AG09319 (cell line): ENCODE measurements at places on chromosomes 6 and 20.
A peak's percentile ranks its signal among the peaks of the same experiment; 100 is the strongest.

- DNase-seq = no peak
Observed at GRCh38 chr6:125307964-125308615, 6.3 kb upstream of the HDDC2 start.

GRCh38 chr6:80214436-80215022 is 108.1 kb downstream of the BCKDHB start:
- peak; percentile 20 for DNase-seq

- no peak for DNase-seq
Observed at GRCh38 chr20:36645998-36646397, at the start of gene SLA2. SLA2 (minus strand) TSS chr20:36646196; CDS start chr20:36641335, 4,861 bp downstream.

GRCh38 chr6:106648651-106649308 is 19.4 kb downstream of the QRSL1 start:
- no peak for DNase-seq

GRCh38 chr20:20237093-20237959 is 130.6 kb upstream of the INSM1 start:
- DNase-seq = no peak

DNA sequence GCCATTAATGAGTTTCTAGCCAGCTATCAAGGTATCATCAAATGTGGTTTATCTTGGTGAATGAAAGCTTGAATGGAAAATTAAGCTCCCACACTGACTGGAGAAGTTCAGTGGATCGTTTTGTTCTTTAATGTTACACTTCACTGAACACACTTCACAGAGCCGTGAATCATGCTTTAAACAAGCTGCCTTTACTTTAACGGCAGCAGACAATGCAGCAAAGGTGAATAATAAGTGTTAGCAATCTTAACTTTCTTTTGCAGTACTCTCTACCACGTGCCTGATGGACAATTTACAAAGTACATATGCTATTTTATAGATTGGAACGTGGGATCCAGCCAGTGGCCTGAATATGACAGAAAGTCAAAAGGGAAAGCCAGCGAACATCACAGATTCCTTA is 424.5 kb downstream of the GRIK2 start:
- no peak for DNase-seq

- DNase-seq = no peak
Observed at GRCh38 chr6:15058200-15059061, 187.4 kb upstream of the JARID2 start.

GRCh38 chr20:54172532-54172855 is 1.3 kb downstream of the CYP24A1 start:
- DNase-seq = no peak

GRCh38 chr20:34061695-34062094 is 50.3 kb downstream of the EIF2S2 start:
- no peak for DNase-seq

DNA sequence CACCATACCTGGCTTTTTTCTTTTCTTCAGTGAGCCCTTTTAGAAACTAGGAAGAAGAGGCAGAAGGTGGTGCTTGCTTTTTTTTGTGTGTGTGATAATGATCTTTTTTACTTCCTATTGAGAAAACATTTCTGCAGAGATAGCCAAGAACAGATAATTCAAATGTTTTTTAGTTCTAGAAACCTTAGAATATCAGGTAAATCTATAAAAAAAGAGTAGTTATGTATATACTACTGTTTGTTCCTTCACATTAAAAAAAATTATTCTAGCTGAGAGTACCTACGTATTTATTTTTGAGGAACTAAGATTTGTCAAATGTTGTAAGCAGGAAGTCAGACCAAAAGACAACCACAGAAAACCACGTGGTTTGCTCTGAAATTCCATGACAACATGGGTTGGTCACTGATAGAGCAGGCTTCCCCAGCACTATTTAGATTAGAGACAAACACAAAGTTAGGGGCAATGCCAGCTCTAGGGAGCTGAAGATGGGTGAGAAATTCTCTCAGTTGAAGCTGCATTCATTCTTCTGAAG is 12.8 kb downstream of the STK4 start:
- DNase-seq = no peak

GRCh38 chr6:135851442-135852271 is at the start of gene PDE7B:
PDE7B (plus strand) TSS chr6:135851701.
- DNase-seq = peak; percentile 97

- peak; percentile 53 for DNase-seq
Observed at GRCh38 chr6:45421709-45422502, 44.2 kb upstream of the SUPT3H start.

DNA sequence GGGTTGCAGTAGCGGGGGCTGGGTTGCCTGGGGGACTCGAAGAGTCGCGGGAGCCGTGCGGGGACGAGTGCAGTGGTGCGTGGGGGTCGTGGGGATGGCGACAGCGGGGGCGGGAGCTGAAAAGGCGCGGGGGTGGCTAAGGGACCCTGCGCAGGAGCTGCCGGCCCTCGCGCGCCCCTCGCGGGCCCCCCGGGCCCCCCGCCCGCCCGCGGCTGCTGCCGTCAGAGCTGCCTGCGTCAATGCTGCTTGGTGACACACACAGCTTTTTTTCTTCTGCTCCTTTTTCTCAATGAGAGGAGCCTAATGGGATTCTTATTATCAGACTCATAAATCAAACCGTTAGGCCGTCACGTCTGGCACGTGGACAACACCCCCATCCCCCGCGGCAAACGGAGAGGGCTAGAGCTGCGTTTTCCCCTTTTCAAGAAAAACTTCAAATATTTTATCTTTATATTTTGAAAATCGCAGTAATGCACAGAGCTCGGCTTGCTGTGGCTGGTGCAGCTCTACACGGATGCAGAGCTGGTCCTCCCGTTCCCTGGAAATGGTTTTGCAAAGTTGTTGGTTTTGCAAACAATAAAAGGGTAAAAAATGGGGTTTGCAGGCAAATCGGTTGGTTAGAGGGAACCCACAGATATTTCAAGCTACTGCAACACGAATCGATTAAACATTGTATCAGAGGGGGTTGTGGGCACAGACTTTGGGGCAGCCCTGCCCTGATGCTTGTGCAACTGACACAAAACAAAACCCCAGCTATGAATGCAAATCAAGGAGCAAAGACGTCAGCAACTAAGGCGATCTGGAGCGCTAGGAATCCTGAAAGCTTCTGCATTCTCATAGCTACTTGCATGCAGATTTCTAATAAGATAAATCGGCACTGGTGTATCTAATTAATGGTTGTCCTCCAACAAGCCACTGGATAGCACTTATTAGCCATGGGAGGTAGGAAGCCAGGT is 161.4 kb downstream of the TBXT start:
- DNase-seq = no peak

GRCh38 chr6:63567966-63568365 is 4.3 kb upstream of the LOC128125822 start:
- no peak for DNase-seq

DNA sequence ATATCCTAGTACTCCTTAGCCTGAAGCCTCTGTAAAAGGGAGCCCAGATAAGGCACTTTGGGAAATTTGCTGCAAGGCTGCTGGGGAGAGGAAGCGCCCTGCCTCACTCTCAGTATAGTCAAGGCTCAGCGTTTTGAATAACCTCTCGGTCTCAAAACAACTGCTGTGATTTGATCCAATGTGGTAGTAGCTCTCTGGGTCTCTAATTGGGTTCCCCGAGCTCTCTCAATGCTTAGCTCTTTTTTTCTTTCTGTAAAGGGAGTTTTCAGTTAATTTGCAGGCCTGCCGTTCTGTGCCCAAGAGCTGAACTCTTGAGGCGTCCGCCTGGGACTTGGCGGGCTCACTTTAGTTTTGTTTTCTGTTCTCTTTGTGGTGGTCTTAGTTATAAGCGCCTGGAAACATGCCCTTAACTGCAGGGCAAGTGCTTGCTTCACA is 41.2 kb downstream of the ZHX3 start:
- DNase-seq = no peak

- DNase-seq = no peak
Observed at GRCh38 chr20:57672164-57672563, 37.7 kb downstream of the PMEPA1 start.

DNA sequence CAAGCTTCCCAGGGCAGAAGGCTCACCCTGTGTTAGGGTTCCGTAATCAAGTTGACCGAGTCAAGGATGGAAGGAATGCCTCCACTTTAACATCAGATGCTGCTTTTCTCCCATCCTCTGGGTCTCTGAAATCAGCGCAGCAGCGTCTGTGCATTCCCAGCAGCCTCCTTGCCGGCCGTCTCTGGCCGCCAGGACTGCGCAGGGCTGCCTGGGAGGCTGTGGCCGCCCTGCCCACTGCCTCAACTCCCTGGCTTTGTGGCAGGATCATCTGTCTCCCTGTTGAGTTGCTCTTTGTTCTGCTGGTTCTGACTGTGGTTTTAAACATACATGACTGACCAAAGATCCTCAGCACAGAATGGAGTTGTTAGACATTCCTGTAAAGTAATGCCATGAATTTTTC is 56.5 kb downstream of the DLL1 start:
- DNase-seq = no peak

GRCh38 chr20:8876366-8876765 is 192.5 kb upstream of the PLCB4 start:
- no peak for DNase-seq

DNA sequence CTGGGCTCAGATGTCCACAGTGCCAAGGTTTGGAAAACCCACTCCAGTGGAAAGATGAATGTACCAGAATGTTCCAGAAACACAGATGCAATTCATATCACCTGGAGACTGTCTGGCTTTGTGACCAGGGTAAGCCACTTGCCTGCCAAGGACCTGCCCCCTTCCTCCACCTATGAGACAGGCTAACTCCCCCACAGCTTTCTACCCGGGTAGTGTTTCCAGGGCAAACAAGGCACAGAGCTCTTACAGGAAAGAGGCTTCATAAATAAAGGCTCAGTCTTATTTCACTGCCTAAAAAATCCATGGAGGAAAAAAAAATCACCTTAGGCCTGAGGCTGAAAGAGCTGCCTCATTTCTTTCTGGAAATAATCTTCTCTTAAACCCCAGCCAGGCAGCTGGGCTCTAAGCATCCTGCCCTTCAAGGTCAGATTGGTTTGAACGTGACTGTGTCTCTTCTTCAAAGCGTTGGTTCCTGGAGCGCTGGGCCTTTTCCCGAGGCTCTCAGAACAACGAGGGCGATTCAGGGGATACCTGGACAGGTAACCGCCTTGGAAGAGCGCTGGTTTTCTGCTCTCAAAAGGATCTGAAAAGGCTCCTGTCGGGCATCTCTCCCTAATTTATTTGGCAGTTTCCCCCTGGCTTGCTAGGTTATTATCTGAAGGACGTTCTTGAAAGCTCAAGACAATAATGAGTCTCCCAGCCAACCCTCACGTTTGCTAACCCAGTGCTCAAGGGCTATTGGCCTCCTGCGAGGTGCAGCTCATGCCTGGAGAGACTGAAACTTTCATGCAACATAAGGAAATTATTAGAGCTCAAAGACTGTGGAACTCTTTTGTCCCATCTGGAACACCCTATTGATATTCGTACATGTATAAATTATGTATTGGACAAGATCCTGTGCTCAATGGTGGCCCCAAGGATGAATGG is 199.2 kb upstream of the PMEPA1 start:
- DNase-seq = no peak

DNA sequence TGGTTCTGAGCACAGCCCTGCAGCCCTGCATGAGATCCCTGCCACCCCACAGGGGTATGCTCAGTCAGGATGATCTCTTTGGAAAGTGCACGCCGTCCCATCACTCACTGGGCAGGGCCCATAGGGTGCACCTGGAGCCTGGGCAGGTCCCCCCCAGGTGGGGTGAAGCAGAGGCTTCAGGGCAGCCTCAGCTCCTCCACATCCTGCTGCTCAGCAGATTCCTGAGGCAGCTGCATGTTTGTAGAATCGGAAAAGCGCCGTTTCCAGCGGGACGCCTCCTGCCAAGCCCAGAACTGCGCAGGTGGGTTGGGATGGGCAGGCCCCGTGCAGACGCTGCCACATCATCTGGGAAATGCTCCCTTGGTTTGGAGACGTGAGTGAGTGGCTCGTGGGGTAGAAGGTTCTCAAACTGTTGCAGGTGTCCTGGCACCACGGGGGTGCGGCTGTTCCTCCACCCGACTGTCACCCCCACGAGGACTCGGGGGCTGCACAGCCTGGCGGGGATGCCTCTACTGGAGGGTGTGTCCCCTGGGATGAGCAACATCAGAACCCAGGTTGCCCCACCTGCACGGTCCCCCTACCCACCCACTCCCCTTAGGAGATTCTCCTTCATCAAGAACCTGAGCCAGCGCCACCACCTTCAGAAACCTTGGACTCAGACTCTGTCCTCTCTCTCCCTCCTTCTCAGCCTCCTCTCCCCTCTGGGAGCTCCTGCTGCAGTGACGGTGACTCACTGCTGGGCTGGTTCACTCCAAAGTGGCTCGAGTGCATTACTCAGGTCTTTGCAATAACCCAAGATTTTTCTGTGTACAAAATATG is 334.1 kb downstream of the TAF4 start:
- DNase-seq = no peak

GRCh38 chr20:20463933-20464374 is 96.0 kb downstream of the INSM1 start:
- DNase-seq = no peak

- DNase-seq = no peak
Observed at GRCh38 chr6:47836639-47837038, 54.8 kb downstream of the OPN5 start.

- DNase-seq = no peak
Observed at GRCh38 chr20:47352332-47353238, 3.9 kb downstream of the ZMYND8 start.

DNA sequence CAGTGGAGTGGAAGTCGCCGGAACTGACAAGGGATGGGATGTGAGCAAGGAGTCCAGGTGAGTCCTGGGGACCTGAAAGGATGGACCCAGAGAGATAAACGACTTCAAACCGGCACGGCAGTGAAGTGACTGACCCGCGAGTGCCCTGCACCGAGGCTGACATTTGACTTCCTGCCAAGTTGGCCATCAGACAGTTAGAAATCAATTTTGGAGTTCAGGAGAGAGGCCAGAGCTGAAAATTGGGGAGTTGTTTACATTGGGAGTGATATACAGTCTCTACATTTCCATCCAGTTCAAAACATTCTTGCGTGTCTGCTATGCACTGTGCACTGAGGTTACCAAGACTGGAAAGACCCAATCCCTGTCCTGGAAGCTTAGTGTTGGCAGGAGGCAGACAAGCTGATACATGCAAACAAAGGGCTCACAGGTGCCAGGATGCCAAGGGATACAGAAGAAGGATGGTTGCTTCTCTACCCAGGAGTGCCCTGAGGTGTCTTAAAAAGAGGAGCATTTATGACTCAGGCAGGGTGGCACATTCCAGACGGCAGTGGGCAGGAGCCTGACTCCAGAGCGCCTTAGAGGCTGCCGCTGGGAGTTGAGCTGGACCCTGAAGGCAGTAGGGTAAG is 186.6 kb downstream of the MTHFD1L start:
- DNase-seq = no peak

GRCh38 chr20:42267793-42268384 is 649.7 kb upstream of the CHD6 start:
- DNase-seq = no peak

DNA sequence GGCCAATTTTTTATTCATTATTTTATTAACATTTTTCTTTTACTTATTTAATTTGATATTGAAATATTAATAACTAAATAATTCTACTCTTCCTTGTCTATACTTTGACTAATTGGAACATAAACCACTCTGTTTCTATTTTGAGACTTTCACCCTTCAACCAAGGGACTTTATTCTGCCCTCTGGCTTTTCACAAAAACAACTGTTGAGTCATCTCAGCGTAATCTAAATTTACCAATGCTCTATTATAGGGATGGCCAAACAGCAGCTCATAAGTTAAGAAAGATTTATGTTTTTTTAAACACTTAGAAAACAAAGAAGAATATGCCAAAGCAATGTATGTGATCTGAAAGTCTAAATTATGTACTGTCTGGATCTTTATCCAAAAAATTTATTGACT is 46.7 kb downstream of the DOP1A start:
- no peak for DNase-seq

GRCh38 chr6:63537201-63537958 is 34.9 kb upstream of the LOC128125822 start:
- no peak for DNase-seq
